Progenitor cell of endocrine pancreas (in vitro differentiated cells): ENCODE measurements at places on chromosomes 3 and 15.

- DNase-seq: no peak
These were observed 185.1 kb upstream of the SNTN start for GRCh38 chr3:63467392-63467791.

GRCh38 chr3:192745150-192745549, 17.8 kb upstream of the FGF12 start:
- no peak for DNase-seq

DNA sequence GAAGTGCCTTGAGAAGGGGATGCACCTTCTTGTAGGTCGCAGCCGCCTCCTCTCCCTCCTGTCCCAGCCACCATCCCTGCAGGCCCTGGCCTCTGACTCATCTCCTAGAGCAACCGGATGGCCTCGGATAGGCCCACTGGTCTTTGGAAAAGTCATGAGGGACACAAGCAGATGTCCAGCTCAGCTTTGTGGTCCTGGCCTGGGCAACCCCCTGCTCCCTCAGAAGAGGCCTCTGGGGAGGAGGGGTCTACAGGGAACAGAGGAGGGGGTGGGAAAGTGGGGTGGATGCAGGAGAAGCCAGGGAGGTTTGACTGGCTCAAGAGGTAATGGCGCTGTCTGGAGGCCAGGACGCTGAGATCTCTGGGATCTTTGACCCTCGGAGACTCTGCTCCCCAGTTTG, 259.2 kb upstream of the TLE3 start:
- no peak for DNase-seq

- no peak for DNase-seq
These were observed 61.4 kb upstream of the ARHGEF26 start for GRCh38 chr3:154059833-154060232.

DNA sequence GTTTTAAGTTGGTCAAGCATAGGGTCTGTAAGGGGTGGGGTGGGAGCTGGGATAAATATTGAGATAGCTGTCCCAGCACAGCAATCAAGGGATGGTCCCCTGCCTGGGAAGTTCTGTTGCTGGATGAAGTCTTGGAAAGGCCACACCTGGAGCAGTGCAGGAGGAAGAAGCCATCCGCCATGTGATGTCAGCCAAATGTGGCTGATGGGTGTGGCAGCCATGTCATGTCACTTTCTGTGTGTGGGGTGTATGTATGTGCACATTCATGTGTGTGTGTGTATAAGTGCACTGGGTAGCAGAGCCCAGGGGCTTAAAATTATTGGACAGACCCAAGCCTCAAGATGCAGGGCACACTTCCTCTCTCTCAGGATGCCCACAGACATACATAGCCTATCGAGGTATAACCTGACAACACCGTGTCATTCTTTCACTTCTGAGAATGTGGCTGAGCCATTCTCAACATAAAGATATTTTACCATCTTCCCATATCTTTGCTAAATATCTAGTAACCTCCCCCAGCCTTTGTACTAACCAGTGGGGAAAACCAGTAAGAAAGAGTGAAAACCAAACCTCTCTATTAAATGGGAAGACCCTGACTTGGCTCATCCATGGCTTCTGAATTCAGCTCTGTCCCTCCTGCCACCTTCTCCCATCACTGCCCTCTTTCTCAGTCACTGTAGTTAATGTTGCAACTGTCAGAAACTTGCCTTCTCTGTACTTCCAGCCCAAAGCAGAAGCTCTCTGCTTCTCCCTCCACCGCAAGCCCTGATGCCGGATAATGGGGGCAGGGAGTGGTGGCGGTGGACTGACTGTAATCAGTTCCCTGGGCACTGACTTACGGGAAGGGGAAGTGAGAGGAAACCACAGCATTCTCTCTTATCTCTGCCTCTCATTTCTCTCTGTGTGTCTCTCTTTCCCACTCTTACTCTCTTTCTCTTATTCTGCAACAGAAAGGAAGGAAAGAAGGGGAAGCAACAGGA, 11.2 kb downstream of the TNFSF10 start:
- no peak for DNase-seq

- no peak for DNase-seq
These were observed 106.0 kb downstream of the LRIG1 start for GRCh38 chr3:66394753-66395249.
